ENCODE measurements at places on chromosomes 1 and 21. TPM values are rescaled to one million over a fixed set of nuclear protein-coding genes. Genes with fewer than 3 reads are reported as not detected.

Gene IVNS1ABP
- 93.5 TPM for total RNA-seq

Gene CLCA4
- total RNA-seq = not detected

Gene NTMT2
- not detected for total RNA-seq

Gene TNFRSF14
- 204 TPM for total RNA-seq

Gene EDARADD
- total RNA-seq = 0.15 TPM

Gene CDA
- total RNA-seq = not detected

Gene PADI1
- not detected for total RNA-seq

Gene USP33
- 59.5 TPM for total RNA-seq

Gene PAQR6
- total RNA-seq = 5.0 TPM

Gene C1QB
- total RNA-seq = not detected

Gene PYHIN1
- total RNA-seq = 22.1 TPM

Gene MTR
- total RNA-seq = 46.1 TPM

Gene IL22RA1
- total RNA-seq = not detected

Gene ILDR2
- 4.9 TPM for total RNA-seq

Gene ZNF691
- total RNA-seq = 9.6 TPM

Gene RGSL1
- total RNA-seq = not detected

Gene ARL8A
- 50.4 TPM for total RNA-seq

Gene SMCP
- not detected for total RNA-seq

Gene UBXN10
- 0.45 TPM for total RNA-seq

Gene GRHL3
- total RNA-seq = not detected

Gene RO60
- 61.4 TPM for total RNA-seq

Gene NFIA
- total RNA-seq = 0.60 TPM

Gene CACNA1S
- not detected for total RNA-seq

Gene ACOT11
- total RNA-seq = 0.77 TPM

Gene FCRL6
- total RNA-seq = not detected

Gene RAB25
- 0.81 TPM for total RNA-seq

Gene LRP8
- total RNA-seq = 37.5 TPM

Gene CFH
- total RNA-seq = 1.7 TPM

Gene NBPF15
- 109 TPM for total RNA-seq

Gene SPRR2E
- not detected for total RNA-seq

Gene IFFO2
- 14.8 TPM for total RNA-seq

Gene CNKSR1
- 5.0 TPM for total RNA-seq

Gene CNIH3
- 1.9 TPM for total RNA-seq

Gene ZSWIM5
- 0.35 TPM for total RNA-seq

Gene GTF2B
- total RNA-seq = 40.4 TPM

Gene MIXL1
- total RNA-seq = not detected

Gene NEK2
- 26.7 TPM for total RNA-seq

Gene SLFNL1
- total RNA-seq = 0.20 TPM

Gene CADM3
- not detected for total RNA-seq

Gene BRINP3
- not detected for total RNA-seq

Gene C1orf167
- not detected for total RNA-seq

Gene ATAD3A
- total RNA-seq = 33.0 TPM

Gene KRTAP22-2
- total RNA-seq = not detected

Gene TSACC
- not detected for total RNA-seq

Gene TRIM67
- total RNA-seq = not detected

Gene LCE1F
- not detected for total RNA-seq

Gene LCE1B
- not detected for total RNA-seq

Gene TNFRSF1B
- 238 TPM for total RNA-seq

All from activated naive CD4-positive, alpha-beta T cell treated with anti-CD3 and anti-CD28 coated beads, Interleukin-2, amount 10 ng/mL, durations not matched to agents 5 hours and 36 hours (primary cell).